Germinal center (tissue), 1 donor: ENCODE measurements at places on chromosomes 1 and 21.

DNA sequence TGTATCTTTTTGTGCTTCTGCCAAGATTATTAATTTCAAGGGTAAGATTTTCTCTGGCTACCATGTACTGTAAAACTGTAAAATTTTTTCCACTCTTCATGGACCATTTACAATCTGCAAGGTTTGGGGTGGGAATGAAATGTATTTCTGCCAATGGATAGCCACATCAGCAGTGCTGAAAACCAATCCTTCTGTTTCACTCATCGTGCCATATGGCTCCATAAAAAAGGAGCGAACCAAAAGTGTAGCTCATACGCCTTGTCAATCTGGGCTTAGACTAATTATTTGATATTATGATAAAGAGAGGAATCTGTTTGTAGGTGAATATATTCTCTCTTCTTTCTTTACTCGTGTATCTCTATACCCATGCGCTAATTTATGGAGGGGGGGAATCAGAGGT lies 3.0 kb upstream of the SLC44A5 start:
- DNase-seq, result no peak

GRCh38 chr1:151803164-151803563 lies 2.1 kb downstream of the LINGO4 start:
- DNase-seq, result no peak

GRCh38 chr1:8684590-8684989 lies 132.8 kb downstream of the RERE start:
- DNase-seq, result no peak

GRCh38 chr1:223089250-223089649 lies 53.8 kb downstream of the TLR5 start:
- no peak for DNase-seq

DNA sequence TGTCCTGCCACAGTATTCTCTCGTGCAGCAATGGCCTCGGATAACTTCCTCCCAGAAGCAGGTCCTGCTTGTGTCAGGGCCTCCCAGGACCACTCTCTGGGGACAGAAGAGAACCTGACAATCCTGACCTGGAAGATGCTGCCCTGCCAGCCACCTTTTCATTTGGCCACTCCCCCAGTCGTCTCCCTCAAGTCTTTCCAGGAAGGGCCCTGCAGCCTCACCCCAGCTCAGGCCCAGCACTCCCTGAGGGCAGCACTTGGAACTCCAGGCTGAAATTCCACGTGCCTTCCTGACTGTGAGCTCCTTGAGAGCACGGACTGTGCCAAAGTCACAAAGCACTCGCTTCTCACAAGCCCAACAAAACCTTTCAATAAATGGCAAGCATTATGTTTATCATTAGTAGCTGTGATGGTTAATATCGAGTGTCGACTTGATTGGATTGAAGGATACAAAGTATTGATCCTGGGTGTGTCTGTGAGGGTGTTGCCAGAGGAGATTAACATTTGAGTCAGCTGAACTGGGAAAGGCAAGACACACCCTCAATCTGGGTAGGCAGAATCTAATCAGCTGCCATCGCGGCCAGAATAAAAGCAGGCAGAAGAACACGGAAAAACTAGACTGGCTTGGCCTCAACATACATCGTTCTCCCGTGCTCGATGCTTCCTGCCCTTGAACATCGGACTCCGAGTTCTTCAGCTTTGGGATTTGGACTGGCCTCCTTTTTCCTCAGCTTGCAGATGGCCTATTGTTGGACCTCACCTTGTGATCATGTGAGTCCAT lies 2.3 kb upstream of the CLEC20A start:
- DNase-seq, result no peak

GRCh38 chr21:39218082-39218409 lies 34.8 kb upstream of the PSMG1 start:
- DNase-seq, result no peak

GRCh38 chr1:39490596-39491145 lies 765 bp upstream of the BMP8A start:
- peak; percentile 51 for DNase-seq

GRCh38 chr1:40783001-40783905 lies at the start of gene KCNQ4:
Gene KCNQ4 (plus strand): TSS chr1:40783787. CDS start chr1:40784094, 307 bp downstream.
- peak; percentile 40 for DNase-seq

- DNase-seq, result no peak
Observed at GRCh38 chr1:204730826-204731459, 45.4 kb upstream of the LRRN2 start.

DNA sequence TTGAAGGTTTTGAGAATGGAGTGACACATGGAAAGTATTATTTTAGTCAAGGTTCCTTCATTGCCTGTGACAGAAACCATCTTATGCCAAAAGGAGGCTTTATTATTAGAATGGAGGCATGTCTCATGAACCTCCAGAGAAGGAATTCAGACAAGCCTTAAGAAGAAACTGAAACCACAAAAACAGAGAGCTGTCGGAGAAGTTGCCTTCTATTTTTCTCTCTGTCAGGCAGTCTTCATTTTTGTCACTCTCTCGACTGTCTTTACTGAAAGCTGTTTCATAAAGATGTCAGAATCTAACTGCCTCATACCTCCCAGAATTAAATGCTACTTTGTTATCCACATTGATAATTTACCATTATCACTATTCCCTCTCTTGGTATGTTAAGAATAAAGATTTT lies 434.7 kb upstream of the ADGRL4 start:
- no peak for DNase-seq

- no peak for DNase-seq
Observed at GRCh38 chr1:52752484-52752826, 26.2 kb downstream of the ZYG11B start.

- no peak for DNase-seq
Observed at GRCh38 chr1:192713921-192714320, 78.0 kb downstream of the RGS13 start.

- DNase-seq, result peak; percentile 6
Observed at GRCh38 chr1:217747156-217747769, 116.1 kb downstream of the SPATA17 start.

DNA sequence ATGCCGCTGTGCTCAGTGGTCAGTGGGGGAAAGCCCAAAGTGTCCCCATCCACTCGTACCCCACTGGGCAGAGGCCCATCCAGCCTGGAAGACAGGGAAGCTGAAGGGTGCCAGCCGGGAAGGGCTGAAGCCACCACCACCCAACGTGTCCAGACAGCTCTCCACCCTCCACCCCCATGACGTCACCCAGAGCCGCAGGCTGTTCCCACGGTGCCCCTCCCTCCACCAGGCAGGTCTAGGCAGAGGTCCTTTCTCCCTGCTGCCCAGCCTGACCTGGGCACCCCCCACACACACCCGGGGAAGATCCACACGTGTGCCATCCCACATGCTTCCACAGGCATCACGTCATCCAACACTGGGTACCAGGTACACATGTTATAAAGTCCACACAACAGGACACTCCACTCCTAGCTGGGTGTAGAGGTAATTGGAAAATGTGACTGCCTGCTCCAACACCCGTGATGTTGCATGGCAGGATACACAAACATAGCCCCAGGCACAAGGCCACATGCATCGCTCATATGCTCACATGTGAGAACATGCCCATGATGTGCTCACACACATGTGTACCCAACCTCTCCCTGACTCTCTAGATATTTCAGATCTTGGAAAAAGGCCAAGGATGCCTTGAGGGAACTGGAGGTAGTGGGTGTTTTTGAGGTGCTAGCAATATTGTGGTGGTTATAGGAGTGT lies 5.1 kb upstream of the ARHGAP30 start:
- DNase-seq, result no peak

DNA sequence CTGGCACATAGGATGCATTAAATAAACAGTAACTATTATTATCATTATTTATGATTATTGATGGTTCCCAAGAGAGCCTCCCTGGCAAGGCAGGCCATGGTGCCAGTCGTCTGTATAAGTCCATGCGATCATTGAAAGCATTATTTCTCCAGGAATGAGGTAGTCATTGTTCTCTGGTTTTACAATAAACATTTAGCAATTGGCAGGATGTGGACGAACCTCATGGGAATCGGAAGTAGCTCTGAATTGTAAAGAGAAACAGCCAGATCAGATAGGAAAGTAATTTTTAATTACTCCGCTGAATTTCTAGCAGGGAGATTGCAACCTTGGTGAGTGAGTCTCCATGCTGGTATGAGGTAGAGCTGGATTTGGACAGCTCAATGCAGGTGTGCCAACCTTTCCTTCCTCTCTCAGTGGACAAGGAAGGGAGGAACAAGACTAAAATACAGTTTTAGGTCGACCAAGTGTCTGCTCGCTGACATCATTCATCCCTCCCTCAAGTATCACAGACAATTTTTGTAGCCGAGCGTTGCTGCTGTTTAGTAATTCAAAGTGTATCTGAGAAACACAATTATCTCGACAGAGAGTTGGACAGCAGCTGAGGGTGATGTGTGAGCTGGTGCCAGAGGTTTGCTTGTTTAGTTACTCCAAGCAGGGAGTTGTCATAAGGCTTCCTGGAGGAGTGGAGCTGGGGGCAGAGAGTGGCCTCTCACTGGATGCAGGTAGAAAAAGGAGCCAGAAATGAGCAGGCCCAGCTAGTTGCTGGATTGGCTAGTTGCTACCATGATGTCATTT lies 250.8 kb downstream of the KCNJ6 start:
- DNase-seq, result no peak

DNA sequence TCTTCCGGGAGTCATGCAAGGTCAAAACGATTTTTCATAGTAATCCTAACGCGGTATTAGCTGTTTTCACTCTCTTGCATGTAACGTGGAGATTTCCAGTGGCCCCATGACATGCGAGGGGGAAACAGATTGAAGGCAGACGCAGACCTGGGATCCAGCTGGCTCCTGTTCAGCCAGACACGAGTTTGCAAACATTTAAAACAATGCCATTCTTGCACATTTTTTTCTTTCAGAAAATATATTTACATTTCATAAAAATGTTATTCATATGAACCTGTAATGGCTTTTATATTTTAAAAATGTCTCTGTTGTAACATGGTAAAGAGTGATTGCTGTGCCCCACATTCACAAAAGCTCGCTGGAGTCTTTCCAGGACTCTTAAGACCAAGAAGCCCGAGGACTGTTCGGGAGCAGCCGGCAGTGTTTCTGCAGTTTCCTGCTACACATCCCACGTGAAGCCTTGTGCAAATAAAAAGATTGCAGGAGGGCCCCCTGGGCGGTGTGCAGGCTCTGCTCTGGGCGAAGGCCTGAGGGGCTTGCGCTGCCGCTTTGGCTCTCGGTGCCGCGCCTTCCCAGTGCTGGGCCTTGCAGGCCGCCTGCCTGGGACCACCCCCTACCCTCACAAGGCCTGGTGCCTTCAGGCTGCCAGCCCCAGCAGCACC lies 184.9 kb downstream of the DYRK1A start:
- DNase-seq, result no peak

DNA sequence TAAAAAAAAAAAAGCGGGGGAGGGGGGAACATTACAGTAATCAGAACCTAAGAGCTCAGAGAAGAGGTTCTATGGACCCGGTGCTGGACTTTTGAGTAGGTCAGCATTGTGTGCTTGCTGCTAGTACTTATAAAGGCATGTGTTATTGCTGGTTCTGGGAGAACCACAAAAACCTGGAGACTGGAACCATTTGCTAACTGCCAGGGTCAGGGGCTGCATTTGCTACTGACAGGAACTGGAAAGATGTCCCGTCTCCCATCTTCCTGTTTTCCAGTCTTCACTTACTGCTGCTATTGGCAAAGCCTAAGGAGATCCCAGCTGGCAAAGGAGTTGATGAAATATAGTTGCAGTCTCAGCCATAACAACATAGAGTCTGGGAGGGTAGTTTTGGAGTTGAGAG lies 4.3 kb downstream of the RNF2 start:
- DNase-seq, result no peak

- DNase-seq, result no peak
Observed at GRCh38 chr1:178150610-178151009, 56.7 kb downstream of the RASAL2 start.

- DNase-seq, result no peak
Observed at GRCh38 chr1:10459184-10459583, 9.4 kb downstream of the CORT start.

GRCh38 chr21:33418691-33419090 lies 15.5 kb downstream of the IFNGR2 start:
- no peak for DNase-seq

GRCh38 chr1:205041001-205041715 lies 1.9 kb upstream of the CNTN2 start:
- DNase-seq, result no peak

DNA sequence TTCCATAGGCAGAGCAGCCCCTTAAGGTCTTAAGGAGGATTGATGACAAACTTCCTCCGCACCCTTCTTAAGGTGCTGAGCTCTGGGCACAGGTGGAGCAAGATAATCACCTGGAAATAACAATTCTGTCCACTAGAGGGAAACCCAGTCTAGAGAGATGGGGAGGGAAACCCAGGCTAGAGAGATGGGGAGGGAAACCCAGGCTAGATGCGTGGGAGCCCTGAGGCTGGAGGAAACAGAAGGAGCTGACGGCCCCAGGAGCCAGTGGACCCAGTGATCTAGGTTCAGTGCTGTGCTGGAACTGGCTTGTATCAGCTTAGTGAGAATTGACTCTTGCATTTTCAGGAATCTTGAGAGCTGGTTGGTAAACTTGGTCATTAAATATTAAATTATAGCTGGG lies 17.8 kb upstream of the MYCL start:
- DNase-seq, result peak; percentile 77

DNA sequence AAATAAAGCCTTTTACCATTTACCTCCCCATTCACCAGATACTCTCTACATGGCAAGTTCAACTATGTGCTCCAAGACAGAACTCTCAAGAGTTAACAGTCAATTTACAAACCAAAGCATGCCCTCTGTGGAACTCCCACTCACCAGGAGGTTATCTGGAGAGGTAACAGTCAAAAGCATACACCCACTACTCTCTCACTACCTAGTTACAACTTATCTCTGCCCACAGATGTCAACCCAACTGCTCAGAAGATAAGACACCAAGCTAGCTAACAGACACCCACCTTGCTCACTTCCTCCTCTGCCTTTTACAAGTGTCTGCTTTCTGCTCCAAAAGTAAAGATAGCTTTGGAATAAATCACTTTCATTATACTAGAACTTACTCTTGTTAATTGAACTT lies 131.0 kb downstream of the TRIM33 start:
- no peak for DNase-seq

GRCh38 chr1:54800899-54801759 lies at the start of gene TTC22:
Gene TTC22 (minus strand): TSS chr1:54801323. CDS start chr1:54801163, 160 bp downstream.
- DNase-seq, result peak; percentile 78

- no peak for DNase-seq
Observed at GRCh38 chr1:156502894-156503697, 2.5 kb upstream of the MEF2D start.

DNA sequence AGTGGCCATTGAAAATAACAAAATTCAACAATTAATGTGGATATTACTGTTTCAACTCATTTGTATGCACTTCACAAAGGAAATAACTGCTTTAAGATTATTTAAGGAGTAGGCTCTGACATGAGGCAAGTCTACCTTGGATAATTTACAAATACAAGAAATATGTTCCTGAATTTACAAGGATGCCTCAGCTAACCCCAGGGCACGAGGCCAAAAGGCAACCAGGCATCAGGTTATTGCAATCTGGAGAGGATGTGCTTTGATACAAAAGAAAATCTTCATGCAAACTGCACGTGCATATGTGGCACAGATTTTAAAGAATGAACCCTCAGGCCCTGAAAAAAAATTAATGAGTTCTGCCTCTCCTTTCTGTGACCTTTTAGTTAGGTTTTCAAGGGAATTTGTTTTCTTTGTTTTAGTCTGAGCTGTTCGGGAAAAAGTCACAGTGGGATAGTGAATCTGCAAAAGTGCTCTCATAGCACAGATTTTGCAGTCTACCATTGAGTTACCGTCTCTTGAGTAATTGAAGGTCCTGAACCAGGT lies 1304.2 kb upstream of the ADGRL4 start:
- no peak for DNase-seq

GRCh38 chr1:156490401-156491032 lies 10.1 kb downstream of the MEF2D start:
- DNase-seq, result no peak

GRCh38 chr1:93411000-93411399 lies 36.9 kb upstream of the FNBP1L start:
- no peak for DNase-seq

- DNase-seq, result no peak
Observed at GRCh38 chr1:107817206-107817605, 147.8 kb downstream of the VAV3 start.
